Stimulated activated effector memory CD8-positive, alpha-beta T cell treated with anti-CD3 and anti-CD28 coated beads, Interleukin-12 subunit alpha, Interleukin-12 subunit beta, amount 100 ng/mL, for 72 hours (primary cell): ENCODE measurements at places on chromosomes 11 and 22.

DNA sequence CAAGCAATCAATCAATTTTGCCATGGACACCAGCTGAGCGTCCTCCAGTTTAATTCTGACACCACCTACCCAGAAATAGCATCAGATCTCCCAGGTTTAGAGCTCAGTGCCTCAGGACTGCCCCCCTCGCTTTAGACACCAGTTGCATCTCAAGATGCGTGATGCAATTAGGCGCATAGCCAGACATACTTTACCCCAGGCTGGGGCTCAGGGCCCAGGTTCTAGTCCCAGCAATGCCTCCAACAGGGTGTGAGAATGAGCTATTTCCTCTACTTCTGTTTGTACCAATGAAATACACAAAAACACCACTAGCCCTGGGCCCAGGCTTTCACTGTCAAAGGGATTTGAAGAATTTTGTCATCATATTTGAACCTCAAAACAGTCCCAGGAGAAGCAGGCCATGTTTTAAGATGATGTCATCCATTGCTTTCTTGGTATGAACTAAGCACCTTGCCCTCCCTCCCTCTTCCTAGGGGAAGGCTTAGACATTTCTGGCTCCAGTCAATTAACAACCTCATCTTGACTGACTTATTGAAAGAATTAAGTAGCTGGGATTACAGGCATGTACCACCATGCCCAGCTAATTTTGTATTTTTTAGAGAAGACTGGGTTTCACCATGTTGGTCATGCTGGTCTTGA is 61.5 kb upstream of the INCENP start:
- no peak for DNase-seq

DNA sequence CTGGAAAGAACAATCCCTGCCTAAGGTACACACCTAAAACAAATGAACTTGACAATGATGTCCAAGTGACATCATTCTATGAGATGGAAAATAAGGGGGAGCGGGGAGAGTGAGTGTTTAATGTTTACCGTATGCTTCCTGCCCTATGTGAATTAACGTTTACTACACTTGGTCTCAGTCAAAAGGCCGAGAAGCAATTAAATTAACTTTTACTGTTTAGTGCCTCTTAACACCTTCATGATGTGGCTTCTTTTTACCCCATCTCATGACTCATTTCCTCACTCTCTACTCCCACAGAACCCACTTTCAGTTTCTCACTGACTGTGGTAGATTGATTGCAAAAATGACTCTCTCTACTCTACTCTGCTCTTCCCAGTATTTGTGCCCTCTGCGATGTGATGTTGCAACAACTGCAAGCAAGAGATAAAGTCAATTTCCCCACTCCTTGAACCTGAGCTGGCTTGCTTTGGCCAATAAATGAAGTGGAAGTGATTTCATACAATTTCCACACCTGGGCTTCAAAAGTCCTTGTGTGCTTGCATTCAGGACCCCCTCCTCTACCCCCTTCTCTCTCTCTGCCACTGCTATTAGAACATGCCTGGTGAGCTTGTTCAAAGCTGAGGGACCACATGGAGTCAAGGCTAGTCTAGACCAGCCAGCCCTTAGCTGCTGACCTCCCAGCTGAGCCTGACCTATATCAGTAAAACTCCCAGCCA is 11.6 kb upstream of the ALKBH3 start:
- DNase-seq = peak; percentile 81

DNA sequence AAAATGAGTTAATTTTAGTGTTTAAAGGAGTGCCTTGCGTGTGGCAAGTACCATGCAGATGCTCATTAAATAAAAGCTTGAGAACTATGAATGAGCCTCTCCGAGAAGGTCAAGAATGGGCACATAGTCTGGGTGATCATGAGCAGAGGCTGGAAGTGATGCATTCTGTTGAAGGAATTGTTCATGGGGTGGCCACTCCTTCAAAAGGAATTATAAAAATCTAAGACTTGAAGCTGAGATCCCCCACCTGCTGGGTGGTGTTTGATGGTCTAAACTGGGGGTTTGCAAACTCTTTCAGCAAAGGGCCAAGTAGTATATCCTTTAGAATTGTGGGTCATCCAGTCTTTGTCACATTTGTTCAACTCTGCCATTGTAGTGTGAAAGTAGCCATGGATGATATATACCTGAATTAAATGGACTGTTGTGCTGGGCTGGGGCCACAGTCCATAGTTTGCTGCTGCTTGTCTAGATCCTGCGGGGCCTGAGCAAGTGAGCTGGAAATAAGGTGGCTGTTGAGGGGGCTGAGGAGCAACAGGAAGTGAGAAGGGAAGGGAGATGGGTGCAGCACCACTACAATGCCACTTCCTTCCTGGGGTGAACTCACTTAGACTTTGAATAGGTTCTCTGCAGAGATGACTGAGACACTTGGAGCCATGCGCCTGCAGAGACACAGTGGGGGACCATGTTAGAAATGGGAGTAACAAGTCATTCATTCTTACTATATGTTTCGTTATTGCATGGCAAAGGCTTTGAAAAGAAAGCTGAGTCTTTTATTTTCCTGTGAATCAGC is 179.0 kb downstream of the SNX19 start:
- no peak for DNase-seq

- DNase-seq = no peak
These were observed 692.5 kb downstream of the KCNA4 start for GRCh38 chr11:29324328-29324727.

GRCh38 chr22:49583341-49583740 is 244.3 kb downstream of the BRD1 start:
- no peak for DNase-seq

DNA sequence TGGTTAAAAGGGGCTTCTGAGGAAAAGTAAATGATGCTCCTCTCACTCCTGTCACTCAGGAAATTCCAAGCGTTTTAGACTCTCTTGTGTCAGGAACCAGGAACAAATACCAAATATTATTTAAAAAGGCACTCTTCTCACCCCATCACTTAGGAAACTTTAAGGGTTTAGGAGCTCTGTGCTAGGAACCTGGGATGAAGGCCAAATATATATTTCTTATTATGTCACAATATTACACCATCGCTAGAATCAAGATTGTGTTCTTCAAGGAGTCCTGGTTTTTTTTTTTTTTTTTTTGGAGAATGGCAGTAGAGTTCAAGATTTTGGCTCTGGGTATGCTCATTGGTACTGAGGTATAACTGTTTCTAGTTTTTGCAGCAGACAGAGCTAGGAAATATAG is 79.0 kb upstream of the HEPHL1 start:
- no peak for DNase-seq

- peak; percentile 56 for DNase-seq
These were observed 14.1 kb downstream of the MIAT start for GRCh38 chr22:26671317-26672059.

GRCh38 chr11:62953811-62954210 is 31.0 kb downstream of the SLC22A6 start:
- DNase-seq = no peak

DNA sequence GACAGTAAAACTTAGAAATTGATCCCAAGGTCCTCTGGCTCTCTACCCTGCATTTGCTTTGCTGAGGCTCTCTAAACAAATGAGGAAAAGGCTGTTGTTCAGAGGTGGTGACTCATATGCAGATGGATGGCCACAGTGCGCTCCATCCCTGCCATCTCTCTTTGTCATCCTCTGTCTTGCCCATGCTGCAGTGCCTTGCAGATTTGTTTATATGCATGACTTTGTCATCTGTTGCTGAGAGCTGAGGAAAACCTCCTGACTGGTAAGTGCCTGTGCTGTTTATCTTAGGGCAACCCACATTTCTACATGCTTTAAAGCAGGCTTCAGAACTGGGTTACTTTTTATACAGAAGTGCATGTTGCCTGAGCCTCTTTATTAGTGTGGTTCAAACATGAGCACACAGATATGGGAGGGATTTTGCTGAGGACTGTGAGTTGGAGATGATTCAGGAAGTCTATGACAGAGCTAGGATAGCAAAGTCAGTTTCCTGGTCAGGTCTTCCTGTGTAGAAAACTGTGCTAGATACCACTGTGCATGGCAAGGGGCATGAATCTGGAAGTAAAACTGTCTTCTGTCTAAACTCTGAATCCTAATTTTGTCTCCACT is 57.4 kb downstream of the JAM3 start:
- DNase-seq = no peak

- DNase-seq = no peak
These were observed 83.0 kb downstream of the TMPRSS5 start for GRCh38 chr11:113623114-113623513.

- no peak for DNase-seq
These were observed 109.7 kb upstream of the GALNT18 start for GRCh38 chr11:11731311-11732083.

DNA sequence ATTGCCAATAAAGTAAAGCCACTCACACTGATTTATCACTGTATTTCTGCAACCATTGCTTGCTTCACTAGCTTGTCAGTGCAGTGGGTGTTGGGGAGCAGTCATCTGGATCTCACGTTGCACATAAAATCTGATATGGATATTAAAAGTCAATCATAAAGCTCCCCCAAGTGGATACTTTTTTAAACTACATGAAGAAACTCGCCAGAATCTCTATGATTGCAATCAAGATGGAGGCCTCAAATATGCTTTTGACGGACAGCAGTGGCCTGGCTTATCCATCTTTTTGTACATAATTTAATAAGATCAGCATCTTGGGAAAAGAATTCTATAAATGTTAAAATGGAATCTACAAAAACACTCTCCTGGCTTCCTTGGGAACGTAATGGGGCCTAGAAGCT is 137.7 kb downstream of the WT1 start:
- DNase-seq = no peak

DNA sequence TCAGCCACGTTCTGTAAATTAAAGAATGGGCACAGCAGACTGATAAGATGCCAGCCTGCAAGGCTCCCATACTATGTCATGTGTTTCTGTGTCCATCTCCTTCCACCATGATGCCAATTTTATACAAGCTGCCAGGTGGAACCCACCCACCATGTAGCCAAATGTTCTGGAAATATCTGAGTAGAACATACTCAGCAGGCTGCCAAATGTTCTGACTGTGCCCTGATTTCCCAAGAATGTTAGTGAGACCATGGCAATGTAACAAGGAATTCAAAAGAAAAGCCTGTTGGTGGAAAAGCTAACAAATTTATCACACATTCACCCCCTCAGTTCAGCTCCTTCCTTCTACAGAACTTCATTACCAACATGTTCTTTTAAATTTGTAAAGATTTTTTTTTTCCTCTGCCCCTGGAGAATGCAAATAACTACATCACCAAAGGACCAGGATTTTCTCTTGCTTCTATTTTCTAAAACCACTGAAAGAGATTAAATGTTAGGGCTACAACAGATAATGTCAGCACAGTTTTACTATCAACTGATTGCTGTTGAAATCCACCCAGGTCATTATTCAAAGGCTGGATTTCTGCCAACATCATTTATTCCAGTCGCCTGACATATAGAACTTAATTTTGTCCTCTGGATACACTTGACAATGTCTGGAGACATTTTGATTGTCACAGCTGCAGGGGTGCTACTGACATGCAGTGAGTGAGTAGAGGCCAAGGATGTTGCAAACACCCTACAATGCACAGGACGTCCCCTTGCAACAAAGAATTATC is 3.1 kb downstream of the DMC1 start:
- no peak for DNase-seq

GRCh38 chr11:134349802-134350355 is 18.1 kb downstream of the GLB1L2 start:
- DNase-seq = no peak

GRCh38 chr11:95102733-95103132 is 13.1 kb downstream of the ENDOD1 start:
- no peak for DNase-seq

DNA sequence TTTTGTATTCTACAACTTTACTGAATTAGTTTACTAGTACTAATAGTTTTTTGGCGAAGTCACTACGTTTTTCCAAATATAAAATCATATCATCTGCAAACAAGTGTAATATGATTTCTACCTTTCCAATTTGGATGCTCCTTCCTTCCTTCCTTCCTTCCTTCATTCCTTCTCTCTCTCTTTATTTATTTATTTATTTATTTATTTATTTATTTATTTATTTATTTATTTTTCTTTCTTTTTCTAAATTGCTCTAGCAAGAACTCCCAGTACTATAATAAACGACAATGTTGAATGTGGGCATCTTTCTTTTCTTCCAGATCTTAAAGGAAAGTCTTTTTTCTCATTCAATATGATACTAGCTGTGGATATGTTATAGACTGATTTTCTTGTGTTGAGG is 656.0 kb upstream of the LUZP2 start:
- DNase-seq = no peak

DNA sequence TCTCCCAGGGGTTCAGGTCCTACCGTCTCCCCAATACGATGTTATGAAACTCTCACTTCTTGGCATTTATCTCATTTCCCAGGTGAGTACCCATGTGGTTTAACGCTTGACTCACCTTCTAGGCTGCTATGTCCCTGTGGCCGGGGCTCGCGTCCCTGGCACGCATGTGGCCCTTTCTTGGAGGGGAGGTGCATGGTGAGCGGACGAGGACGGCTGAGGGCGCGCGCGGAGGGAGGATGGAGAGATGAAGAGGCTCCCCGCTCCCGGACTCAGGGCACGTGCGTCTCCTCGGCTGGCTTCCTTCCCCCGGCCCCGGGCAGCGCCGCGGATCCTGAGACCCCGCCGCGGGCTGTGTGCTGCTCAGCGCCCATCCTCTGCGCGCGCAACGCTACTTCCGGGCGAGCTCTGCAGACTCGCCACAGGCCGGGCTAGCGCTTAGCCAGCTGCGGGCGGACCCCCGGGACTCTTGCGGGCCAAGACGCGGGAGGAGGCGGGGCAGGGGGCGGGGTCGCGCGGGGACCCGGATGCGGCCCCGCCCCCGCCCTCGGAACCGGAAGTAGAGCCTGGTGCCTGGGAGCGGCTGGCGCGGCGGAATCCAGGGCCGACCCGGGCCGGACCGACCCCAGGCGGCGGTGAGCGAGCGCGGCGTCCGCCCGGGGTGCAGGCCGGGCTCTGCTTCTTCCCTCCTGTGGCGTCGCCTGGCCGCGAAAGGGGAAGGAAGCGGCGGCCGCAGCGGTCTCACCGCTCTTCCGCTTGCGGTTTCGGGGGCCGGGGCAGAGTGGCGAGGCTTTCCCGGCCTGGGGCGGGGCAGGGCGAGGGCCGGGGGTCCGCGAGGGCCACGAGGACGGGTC is at the start of gene CTTN:
CTTN (plus strand) TSS at position 547 of the 851 bp plus-strand sequence. CDS start 8,769 bp downstream, outside the sequence.
- DNase-seq = peak; percentile 72

- no peak for DNase-seq
These were observed 21.9 kb downstream of the MMP13 start for GRCh38 chr11:102933627-102934026.

DNA sequence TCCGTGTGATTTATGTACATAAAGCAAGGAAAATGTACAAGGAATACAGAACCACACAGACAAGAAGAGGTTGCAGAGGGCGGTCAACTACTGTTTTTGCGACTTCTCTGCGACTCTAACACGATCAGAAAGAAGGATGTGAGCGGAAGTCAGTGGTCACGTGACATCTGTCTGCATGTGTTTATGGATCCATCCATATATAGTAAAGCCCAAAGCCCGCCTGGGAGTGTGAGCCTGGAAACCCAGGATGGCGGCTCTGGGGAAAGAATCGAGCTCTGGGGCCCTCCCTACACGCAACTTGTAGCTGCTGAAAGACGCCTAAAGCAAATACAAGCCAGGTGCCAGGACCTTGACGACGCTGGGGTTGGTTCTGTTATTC is 8.8 kb downstream of the OSBPL5 start:
- DNase-seq = no peak
